T-helper 1 cell (primary cell): ENCODE measurements at places on chromosomes 6 and 20.

DNA sequence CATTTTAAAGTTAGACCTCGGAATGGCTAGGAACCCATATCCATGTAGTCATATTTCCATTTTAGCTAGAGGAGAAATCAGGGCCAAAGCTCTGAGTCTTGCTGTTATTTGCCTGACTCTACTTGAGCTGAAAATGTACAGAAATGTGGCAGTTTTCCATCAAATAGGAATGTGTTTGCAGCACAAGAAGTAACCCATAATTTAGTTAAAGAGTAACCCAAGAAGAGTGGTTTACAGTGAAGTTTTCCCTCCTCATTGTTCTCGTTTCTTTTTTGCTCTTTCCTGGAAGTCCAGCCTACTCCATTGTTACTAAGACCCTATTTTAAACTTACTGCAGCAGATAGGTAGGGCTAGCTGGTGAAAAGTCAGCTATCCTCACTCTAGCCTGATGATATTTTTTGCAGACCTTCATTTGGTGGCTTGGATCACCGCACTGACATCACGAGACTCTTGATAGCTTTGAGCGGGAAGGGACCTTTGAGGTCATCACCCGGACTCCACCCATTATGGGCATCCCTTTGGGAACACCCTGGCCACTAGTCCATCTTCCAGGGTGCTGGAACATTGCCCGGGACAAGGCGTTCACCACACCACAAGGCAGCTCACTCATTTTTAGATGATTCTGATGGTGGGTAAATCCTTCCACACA lies 28.0 kb upstream of the ADGRF5 start:
- DNase-seq: no peak

- DNase-seq: no peak
Observed at GRCh38 chr6:43768983-43769525, 957 bp upstream of the VEGFA start.

- DNase-seq: no peak
Observed at GRCh38 chr6:52303178-52303577, 18.6 kb upstream of the MCM3 start.

GRCh38 chr6:168355716-168356522 lies 36.3 kb upstream of the DACT2 start:
- DNase-seq: no peak
